Activated T-helper 9 cell treated with anti-CD3 and anti-CD28 coated beads, Interleukin-2, amount 50 U/mL, for 16 hours (primary cell): ENCODE measurements at places on chromosomes 1 and 21.

GRCh38 chr1:89587729-89588161 lies 45.2 kb upstream of the LRRC8C start:
- DNase-seq = no peak

- no peak for DNase-seq
Observed at GRCh38 chr21:42189431-42189830, 29.5 kb upstream of the ABCG1 start.

DNA sequence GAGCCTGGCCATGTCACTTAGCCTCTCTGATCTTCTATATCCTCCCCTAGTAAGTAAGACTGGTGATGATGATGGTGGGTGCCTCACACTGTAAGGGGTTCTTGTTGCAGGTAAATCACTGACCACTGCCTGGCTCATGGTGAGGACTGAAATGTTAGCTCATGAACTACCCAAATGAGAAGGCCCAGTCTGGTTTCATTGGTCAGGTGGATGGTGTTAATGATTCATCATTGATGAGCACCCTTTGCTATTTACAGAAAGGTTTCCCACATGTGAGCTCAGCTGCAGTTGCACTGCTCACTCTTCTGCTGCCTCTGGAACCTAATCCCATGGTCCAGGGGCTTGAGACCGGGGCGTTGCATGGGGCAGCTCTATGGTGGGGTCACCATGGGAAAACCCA lies 417.7 kb downstream of the PRDM2 start:
- DNase-seq = no peak

- DNase-seq = no peak
Observed at GRCh38 chr1:91749788-91750231, 136.1 kb downstream of the TGFBR3 start.

- no peak for DNase-seq
Observed at GRCh38 chr1:240404286-240404685, 207.7 kb downstream of the GREM2 start.

GRCh38 chr1:171566467-171566866 lies 55.6 kb upstream of the MYOCOS start:
- no peak for DNase-seq

GRCh38 chr1:81477710-81478109 lies 323.0 kb upstream of the ADGRL2 start:
- no peak for DNase-seq

DNA sequence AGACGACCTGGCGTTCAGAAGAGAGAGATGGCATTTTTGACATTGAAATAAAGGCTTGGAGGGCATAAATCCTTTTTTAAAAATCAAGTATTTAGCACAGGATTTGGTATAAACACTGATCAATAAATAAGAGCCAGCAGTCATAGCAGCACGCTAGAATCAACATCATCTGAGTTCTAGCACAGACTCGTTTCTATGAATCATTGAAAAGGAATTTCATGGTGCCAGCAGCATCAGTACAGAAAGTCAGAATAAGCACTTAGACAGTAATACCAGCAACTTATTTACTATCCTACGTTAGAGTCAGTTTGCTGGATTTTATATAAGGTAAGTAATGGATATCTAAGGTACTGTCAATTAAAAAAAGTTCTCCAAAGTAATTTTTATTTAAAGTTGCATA lies 119.3 kb downstream of the HLCS start:
- no peak for DNase-seq

GRCh38 chr21:32064281-32064910 lies 191.6 kb downstream of the HUNK start:
- no peak for DNase-seq

DNA sequence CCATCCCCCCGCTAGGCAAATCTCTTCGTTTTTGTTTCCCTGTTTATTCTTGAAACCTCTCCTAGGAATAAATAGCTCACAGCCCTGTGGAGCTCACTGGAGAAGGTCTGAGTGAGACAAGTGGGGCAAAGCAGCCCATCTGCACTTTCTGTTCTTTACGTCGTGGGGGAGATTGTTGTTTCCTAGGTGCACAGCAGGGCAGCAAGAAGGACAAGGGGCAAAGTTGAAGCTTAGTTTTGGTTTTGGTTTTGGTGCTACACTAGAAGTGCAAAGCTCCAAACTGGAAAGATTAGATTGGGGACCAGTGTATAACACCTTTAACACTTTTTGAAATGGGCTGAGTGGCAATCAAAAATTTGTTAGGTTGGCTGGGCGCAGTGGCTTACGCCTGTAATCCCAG lies 76.6 kb downstream of the GPR88 start:
- no peak for DNase-seq

DNA sequence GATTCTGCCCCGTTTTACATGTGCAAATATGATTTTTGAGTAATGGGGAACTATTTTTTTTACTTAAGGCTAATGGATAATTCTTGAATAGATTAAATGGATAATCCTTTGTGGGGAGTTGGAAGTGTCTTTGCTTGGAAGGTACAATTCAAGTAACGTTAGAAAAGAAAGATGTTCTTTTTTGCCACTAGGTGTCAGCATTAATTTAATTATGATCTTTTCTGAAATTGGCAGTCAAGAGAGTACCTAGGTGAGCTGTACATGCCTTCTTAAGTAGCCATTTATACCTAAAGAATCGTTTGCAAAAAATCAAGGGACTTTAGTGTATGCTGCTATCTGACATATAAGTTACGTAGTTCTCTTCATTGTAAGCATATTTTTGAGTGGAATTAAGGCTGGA lies 2.2 kb downstream of the FBXO28 start:
- DNase-seq = no peak
